ENCODE measurements at places on chromosomes 7 and 10. TPM values are rescaled to one million over a fixed set of nuclear protein-coding genes. Genes with fewer than 3 reads are reported as not detected.

Gene LDB3
- total RNA-seq: 0.38 TPM

Gene GPR146
- 2.7 TPM for total RNA-seq

Gene TMEM236
- total RNA-seq: 0.24 TPM

Gene CCDC7
- total RNA-seq: 31.0 TPM

Gene CLCN1
- total RNA-seq: 0.09 TPM

Gene ENKUR
- total RNA-seq: 0.05 TPM

Measured in thymus (tissue), 14 donors.